Activated CD4-positive, alpha-beta T cell treated with anti-CD3 and anti-CD28 coated beads, Interleukin-2, amount 50 U/mL, for 24 hours (primary cell): ENCODE measurements at places on chromosomes 1 and 21.

GRCh38 chr21:34858559-34858958 is 189.8 kb downstream of the CLIC6 start:
- DNase-seq: no peak

DNA sequence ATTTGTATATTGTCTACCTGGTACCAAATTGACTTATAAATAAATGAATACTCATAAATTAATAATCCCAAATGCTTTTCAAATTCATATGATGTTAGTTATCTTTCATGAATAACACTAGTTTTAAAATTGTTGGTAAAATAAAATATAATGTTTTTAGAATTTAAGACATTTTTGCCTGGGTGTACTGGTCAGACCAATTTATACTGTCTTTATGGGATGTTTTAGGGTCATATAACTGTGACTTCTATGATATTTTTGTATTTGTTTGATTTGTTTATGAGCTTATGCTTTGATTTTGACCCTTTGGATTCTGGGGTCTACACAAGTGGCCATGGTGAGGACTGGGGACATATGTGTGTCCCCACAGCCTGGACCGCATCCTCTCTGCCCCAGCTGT is 54.1 kb upstream of the KLHDC7A start:
- no peak for DNase-seq

DNA sequence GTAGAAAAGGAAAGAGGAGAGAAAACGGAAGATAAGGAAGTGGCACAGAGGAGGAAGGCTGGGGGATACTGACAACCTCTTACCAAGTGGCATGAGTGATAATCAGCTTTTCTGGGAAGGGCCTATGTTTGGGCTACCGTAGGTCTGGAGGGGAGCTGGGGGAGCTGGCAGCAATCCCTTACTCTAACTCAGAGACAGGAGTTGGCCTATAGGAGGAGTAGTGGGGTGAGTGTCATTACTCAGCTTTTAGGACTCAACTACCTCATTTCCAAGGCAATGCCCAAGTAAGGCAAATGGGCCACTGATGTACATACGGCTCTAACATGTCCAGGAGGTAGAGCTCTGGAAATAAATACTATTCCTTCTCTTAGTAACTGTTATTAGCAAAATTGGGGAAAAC is 48.7 kb upstream of the DMRTA2 start:
- DNase-seq: no peak

DNA sequence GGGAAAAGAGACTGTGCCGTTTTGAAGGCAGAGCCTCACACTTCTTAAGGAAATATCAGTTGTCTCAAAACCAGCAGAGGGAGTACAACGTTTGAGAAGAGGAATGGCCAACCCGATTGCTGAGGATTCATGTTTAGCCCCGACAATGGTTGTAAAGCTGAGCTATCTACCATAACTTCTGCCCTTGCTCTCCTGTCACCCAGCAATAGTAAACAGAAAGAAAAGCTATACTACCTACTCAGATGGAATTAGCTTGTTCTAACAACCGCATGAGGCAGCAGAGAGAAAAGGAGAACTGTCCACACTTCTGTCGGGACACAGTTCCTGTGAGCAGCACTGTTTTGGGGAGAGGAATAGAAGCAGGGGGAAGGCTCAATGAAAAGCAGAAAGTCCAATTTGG is 91.2 kb downstream of the SLC45A1 start:
- no peak for DNase-seq

DNA sequence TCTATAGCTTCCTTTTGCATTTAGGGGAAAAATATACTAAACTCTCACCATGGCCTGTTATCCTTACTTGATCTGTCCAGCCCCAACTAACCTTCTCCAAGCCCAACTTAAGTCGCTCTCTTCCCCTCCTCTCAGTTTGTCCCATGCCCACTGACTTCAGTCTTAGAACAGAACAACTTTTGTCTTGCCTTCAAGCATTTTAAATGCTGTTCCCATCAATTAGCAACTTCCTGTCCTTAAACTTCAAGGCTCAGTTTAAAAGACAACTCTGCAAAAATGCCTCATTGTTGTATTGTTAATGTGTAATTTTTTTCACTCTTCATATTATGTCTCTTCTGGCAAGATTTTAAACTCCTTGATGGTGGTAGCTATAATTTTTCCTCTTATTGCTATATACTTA is 526.9 kb downstream of the NEGR1 start:
- DNase-seq: no peak

DNA sequence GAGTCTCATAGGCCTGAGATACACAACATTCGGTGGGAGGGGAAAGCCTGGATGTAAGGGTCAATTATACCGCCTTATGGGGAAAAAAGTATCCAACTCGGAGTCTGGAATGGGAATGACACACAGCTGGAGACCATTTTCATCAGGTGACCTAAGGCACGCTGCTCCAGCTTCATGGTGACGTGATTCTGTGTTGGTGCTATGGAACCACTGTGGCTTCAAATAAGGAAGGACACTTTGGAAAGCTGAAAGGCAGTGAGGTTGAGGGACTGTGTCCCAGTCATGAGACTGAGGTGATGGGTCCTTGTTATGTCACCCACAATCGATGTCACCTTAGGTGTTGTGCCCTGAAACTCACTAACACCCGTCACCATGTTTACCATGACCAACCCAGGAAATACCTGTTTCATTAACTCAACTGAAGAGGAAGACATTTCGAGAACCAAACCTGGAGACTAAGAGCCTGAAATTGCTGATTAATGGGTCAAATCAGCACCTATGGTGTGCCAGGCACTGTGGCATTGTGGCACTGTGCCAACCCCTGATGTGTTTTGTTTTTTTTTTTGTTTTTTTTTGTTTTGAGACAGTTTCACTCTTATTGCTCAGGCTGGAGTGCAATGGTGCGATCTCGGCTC is 54.5 kb downstream of the IRF2BP2 start:
- no peak for DNase-seq

DNA sequence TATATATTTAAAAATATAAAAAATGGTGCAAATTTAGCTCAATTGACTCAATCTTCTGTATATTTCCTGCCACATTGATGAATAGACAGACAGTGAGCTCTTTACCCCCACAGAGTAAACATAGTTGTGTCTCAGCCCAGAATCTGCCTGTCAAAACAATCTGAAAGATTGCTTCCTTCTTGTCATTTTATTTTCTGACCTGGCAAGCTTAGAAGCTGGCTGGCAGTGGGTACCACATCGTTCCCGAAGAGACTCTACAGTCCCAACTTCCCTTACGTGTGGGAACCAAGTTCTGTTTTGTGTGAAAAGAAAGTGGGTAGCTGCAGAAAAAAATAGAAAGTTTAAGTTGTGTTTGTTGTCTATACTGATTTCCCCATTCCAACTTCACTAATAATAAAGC is 629.3 kb upstream of the NEGR1 start:
- no peak for DNase-seq

DNA sequence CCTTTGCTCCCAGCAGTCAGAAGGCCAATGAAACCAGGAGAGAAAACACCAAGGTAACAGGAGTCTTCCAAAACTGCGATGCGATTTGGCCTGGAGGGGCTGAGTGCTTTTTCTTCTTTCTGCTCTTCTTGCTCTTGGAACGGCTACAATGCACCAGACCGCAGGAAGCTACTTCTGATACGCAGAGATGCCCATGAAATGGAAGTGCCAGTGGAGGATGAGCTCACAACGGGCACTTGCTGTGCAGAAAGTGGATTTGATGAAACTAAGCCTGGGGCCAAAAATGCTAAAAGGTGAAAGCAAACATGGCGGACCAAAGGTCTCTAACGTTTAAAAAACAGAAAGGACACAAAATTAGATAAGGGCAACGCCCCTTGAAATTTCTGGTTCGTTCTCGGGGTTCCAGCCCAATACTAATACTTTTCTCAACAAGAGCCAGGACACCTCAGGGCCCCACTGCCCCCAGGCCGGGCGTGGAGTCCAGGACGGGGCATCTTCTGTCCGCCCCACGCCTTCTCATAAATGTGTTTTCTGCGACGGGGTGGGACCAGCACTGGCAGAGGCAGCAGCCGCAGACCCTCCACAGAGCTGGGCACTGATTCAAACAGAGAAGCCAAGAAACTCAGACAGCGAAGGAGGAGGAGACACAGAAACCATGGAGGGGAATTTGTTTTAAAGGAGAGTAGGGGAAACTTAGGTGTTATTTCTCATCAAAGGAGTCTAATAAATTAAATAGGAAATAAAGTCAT is 101.3 kb downstream of the CRYAA start:
- no peak for DNase-seq

DNA sequence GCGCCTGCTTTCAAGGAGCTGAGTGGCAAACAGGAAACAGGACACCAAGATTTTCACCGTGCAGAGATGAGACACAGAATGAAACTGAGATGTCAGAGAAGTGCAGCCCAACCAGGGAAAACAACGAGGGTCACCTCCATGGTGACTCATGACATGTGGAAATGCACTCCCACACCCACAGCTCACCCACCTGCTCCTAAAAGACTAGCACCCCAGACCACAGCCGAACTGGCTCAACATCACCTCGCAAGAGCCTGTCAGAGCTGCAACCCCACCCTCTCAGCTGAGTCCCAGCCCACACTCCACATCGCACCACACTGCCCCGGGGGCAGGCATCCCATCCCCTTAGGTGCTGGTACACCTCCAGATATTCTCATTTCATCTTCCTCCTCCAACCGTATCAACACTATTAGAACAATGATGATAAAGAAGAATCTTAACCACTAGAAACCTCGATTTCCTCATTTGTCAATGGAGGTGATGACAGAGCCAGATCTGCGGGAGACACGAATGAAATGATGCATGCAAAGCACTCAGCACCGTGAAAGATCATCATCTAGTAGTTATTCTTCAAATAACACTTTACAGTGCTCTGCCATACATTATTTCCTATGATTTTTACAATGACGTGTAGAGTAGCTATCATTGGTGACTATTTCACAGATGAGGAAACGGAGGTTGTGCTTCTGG is 103.2 kb downstream of the DMRTB1 start:
- no peak for DNase-seq

DNA sequence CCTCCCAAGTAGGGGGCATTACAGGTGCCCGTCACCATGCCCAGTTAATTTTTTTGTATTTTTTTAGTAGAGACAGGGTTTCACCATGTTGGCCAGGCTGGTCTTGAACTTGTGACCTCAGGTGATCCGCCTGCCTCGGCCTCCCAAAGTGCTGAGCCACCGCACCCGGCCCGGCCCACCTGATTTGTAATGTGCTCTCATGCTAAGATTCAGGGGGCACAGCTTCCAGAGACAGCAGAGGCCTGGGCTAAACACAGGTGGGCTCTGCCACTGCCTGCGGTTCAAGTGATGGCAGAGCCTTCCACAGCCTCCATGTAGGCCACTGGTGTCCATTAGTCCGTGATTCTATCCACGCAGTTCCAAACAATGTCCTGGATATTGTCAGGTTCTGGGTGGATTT is 98.4 kb downstream of the PDE9A start:
- DNase-seq: no peak

DNA sequence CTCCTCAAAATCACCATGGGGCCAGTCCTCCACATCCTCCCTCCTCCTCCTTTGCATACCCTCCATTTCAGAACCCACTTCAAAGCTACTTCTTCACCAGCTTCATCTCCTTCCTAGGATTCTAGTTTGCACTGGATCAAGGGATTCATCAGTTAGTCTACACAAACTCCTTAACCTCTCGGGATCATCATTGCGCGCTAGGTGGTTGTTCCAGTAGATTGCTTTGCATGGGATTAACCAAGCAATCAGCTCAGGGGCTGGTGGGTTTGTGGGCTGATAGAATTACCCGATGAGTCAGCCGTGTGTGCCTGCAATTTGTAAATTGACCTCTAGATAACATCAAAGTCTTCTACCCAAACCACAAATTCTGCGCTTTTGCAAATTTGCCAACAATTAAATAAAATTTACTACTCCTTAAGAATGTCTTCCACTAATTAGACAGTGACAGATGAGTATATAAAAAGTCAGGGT is 7.7 kb downstream of the KANK4 start:
- no peak for DNase-seq

- DNase-seq: no peak
Observed at GRCh38 chr21:42733037-42733627, 79.7 kb downstream of the PDE9A start.

DNA sequence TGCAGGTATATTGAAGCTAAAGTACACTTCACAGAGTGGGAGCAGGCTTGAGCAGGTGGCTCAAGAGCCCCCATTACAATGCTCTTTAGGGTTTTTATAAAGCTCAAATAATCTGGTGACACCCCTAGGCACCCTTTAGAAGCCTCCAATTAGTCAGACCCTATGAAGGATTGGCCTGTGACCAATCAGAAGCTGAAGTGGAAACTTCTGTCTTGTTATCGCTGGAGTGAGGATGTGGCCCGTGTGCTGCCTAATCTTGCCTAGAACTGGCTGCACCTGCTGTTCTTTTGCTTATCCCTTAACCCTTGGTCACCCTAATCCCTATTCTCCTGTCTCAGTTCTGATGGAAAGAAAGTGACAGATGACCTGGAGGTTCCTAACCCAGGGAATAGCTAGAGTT is 70.8 kb upstream of the ABCG1 start:
- DNase-seq: no peak

DNA sequence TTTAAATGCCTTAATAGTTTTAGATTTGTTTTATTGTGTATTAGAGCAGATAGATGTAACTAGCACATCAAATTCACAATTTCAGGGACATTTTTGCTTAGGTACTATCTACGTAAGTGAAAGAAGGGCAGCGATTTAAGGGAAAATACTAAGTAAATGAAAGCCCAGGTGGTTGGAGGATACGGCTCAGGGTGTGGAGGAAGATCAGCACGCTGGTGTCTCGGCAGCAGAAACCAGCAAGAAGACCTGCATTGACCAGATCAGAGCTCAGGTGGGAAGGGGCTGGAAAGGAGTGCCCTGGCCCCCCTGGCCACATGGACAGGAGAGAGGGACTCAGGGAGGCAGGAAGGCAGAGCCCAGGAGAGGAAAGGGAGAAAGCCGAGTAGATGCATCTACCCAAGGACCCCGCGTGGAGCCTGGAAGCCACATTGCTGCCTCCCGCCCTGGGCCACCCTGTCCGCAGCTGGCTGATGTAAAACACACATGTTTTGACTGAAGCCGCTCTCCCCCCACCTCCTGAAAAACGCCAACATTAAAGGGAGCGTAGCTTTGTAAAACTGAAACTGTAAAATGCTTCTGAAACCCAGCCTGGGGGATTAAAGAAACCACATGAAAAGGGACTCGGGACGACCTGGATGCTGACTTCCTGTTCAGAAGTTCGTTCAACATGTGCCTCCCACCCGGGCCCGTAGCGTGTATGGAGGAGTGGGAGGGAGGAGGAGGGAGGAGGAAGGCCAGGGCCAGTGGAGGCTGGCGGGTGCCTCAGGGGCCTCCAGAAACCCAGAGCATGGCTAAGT is 72.6 kb upstream of the TARDBP start:
- peak; percentile 50 for DNase-seq

DNA sequence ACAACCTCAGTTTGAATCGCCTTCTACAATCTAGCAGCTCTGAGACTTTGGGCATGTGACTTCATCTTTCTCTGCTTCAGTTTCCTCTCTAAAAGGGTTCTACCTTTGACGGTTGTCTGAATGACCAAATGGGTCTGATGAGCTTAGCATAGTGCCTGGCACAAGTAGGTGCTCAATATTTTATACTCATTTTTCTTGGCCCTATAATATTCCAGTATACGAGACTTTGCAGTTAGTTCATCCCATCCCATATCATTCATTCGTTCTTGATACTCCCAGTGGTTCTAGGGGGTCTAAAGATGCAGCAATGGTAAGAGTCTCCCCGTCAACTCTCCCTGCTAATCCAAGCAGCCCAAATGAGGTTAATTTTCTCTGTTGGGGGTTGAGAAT is 67.6 kb downstream of the ALPL start:
- DNase-seq: no peak
